ENCODE measurements at places on chromosomes 16 and 17.

- no peak for DNase-seq
These were observed 49.0 kb upstream of the ENPP7 start for GRCh38 chr17:79681628-79682261.

DNA sequence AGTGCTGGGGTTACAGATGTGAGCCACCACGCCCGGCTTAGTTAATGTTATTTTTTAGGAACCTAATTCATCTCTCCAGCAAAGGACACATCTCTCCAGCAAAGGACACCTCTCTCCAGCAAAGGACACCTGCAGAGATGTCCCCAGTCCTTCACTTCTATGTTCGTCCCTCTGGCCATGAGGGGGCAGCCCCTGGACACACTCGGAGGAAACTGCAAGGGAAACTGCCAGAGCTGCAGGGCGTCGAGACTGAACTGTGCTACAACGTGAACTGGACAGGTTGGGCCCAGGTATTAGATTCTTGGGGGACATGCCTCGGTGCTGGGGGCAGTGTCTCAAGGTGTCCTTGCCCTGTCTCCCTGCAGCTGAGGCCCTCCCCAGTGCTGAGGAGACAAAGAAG is 4.7 kb downstream of the PFAS start:
- DNase-seq = peak; percentile 4

GRCh38 chr17:39486242-39486641 is 25.0 kb downstream of the CDK12 start:
- no peak for DNase-seq

- no peak for DNase-seq
These were observed 40.6 kb upstream of the CDH1 start for GRCh38 chr16:68696514-68696913.

GRCh38 chr16:990516-991291 is 9.1 kb downstream of the SOX8 start:
- no peak for DNase-seq

DNA sequence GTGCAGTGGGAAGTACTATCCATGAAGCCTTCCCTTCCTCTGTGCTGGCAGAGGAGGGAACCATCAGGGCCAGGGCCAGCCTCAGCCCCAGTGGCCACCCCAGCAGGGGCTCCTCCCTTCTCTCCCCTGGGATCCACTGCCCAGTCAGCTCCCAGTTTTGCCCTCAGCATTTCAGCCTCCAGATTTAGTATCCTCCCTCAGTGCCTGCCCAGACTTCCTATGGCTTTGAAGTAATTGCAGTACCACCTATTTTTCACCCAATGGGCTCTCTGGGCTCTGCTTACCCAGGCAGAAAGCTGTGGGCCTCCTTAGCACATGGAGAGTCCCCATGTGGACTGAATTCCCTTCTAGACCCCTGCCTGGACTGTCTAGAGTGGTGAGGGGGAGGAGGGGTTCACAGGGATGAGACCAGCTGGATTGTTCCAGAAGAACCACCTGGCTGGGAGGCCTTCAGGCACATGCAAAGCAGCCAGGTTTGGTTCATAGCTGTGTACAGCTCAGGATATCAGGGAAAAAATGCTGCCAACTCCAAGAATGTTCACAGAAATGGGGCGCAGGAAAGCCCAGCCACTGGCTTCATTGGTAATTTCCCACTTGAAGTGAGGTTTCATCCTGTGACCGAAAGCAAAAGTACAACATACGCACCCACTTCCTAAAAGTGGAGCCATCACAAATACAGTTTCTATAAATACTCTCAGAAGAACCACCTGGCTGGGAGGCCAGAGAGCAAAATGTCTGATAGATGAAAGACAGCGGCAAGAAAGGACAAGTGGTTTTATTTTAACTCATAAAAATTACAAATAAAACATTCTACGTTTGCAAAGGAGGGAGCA is 15.2 kb upstream of the HERPUD1 start:
- DNase-seq = peak; percentile 34

DNA sequence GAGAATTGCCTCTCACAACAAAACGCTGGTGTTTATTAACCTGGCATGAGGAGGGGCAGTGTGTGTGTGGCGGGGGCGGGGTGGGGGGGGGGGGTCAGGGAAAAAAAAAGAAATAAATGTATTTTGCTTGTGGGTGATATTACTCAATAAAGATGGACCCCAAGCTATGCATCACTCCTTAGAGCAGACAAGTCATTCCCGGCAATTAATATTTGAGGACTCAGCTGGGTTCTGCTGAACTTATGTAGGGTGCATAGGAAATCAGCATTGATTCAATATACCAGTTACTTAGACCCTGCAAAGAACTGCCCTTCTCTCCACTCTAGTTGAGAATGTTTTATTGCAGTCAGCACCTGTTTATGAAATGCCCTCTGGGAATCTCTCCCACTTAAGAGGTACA is 206.2 kb upstream of the MAF start:
- no peak for DNase-seq

GRCh38 chr16:47241061-47241460 is 97.3 kb upstream of the NETO2 start:
- DNase-seq = no peak

DNA sequence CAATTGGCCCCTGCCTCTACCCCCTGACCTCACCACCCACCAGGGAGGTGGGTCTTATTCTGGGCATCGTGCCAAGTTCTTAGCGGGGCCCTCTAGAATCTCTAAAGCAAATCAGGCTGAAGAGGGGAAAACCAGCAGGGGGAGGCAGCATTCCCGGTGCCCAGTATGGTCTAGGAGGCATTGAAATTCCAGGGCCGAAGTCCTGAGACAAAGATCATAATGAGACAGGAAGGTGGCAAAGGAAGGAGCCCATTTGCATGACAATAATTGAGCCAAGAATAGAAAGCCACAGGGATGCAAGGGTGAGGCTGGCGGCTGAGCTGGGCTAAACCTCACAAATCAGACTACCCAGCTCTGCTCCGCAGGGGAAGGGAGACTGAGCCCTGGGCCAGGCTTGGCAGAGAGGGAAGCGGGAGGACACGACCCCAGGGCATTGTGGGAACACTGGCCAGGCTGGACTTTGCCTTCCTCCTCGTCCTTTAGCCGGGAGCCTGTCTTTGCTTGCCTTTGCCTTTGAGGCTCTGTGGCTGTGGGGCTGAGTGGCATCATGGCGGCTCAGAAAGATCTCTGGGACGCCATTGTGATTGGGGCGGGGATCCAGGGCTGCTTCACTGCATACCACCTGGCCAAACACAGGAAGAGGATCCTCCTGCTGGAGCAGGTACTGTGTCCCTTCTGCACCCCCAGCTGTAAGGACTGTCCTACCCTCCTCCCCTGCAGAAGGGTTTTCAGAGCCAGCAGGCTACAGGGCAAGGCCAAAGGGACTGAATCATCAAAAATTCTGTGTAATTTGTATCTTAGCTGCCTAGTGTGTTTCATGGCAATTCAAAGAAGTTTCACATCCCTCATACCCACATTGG is at the start of gene PIPOX:
PIPOX (plus strand) TSS at position 463 of the 860 bp plus-strand sequence; CDS start at position 548, 85 bp downstream.
- DNase-seq = no peak

DNA sequence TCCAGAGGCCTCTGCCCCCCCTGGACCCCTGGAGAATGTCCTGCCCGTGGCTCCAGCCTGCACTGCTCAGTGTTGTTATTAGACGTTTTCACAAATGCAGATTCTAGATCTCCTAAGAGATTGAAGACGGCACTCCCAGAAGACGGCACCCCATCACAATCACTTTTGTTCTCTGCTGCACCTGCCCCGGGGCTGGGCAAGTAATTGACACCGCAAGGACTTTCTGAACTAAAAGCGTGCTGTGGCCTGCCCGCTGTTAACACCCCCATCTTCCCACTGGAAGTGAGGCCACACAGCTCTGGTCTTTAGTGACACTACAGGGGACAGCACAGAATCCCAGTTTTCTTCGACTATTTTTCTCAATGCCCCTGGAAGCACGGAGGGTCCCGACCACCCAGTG is 256.9 kb downstream of the ENGASE start:
- no peak for DNase-seq

- DNase-seq = no peak
These were observed 16.6 kb downstream of the C16orf96 start for GRCh38 chr16:4572715-4573114.

DNA sequence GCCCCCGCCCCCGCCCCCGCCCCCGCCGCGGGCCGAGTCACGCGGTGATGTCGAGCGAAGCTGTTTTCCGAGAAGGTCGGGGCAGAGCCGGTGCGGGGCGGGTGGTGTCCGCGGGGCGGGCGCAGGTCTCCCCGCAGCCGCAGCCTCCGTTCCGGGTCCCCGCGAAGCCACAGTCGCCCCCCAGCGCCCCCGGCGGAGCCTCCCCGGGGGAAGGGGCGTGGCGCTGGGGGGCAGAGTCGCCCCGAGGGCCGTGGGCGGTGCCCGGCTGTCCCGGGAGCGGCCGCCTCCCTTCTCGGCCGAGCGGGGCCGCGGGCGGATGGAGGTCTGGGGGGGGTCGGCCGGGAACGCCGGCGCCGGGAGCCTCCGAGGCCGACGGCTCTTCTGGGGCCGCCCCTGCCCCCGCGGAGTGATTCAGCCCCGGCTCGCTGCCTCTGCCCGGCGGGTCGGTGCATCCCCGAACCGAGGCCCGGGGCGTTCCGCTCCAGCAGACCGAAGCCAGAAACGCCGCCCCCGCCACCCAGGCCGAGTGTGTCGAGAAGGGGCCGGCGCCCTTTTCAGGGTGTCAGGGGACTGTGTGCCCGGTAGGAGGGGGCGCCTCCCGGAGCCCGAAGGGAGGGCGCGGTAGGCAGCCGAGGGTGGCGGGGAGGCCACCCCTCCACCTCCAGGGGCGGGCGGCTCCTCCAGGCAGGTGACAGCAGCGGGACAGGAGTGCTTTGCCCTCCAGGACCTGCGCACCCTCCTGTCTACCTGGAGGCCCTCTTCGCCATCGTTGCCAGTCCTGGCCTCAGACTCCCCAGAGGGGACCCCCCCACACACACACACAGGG is 1.7 kb downstream of the METRNL start:
- peak; percentile 25 for DNase-seq

GRCh38 chr17:49338883-49339282 is 23.2 kb downstream of the ZNF652 start:
- DNase-seq = peak; percentile 29

DNA sequence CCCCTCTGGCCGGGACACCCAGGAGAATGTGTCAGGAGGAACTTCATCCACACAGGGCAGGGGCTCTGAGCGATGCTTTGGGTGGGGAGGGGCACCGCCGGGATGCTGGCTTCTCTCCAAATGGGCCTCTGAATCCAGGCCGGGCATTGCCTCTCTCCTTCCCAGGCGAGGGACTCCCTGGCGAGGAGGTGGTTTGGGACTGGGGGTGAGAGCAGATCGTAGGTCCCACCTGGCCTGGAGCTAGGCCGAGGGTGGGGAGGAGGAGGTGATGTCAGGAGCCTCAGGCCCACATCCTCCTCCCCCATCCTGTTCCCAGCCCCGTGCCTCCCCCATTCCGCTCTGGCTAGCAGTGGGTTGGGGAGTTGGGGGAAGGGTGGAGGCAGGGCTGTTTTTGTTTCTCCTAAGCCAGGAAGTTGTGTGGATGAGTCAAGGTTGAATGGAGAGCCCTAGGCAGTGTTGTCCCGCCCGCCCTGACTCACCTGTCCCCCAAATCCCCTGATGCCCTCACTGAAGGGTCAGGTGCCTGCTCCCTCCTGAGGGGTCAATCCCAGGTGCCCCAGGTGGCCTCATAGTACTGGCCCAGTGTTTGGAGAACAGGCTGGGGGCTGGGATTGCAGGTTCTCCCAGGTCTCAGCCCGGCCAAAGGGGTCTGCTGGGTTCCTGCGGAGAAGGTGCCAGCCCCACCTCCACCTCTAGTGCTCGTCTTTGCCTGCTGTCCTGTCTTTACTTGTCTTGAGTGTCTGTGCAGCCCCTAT is 2.8 kb downstream of the GRB7 start:
- DNase-seq = no peak

GRCh38 chr16:66542396-66542795 is 7.5 kb downstream of the TK2 start:
- DNase-seq = no peak

GRCh38 chr16:75312875-75313274 is 61.5 kb upstream of the BCAR1 start:
- DNase-seq = no peak

DNA sequence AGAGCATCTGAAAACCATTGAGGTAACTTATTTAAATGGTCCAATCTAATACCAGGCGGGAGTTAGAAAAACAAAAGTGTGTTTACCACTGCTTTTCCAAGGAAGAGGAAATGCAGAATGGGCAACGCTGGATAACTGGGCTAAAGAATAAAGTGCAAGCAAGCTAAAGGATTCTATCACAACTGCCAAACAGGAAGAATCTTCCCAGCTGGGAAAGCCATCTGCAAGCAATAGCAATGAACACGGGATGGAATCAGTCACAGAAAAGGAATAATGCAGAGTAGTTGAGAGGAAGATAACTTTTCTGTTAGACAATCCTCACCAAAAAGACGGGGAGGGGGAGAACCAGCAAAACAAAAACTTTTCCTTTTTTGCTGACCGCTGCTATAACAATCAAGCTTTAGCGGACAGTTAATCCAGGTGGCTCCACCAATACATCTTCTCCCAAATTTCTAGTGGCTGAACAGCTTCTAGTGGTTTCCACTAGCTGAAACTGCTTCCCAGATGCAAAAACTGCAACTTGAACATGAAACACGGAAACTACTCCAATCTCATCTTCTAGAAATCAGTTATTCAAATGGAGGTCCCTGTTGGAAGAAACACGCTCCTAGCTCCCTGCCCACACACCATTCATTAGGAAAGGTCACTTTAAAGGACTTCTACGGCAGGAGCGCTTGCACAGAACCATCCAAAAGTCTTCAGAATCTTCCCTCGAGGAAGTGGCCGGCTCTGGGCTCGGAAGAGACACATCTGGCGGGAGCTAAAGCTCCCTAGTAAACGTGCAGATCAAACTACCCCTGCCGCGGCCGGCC is 929 bp downstream of the TMEM11 start:
- DNase-seq = no peak

All from CD4-positive, alpha-beta T cell treated with Interleukin-15 for 4 hours (primary cell).